Endothelial cell of umbilical vein (primary cell): ENCODE measurements at places on chromosomes 2 and 18. TPM values are rescaled to one million over a fixed set of nuclear protein-coding genes. Genes with fewer than 3 reads are reported as not detected.

Gene UGT1A8
- total RNA-seq = not detected in 2 replicates

Gene KCNG2
- total RNA-seq = not detected in 2 replicates

Gene ELOA2
- total RNA-seq = not detected in 2 replicates

Gene RAB6C
- total RNA-seq = not detected in 2 replicates

Gene DNAH7
- 0.05 and 0.24 TPM in 2 replicates for total RNA-seq

Gene RAB27B
- total RNA-seq = 0.09 TPM in 1 of 2 replicates, not detected in the other

Gene TSPYL6
- not detected in 2 replicates for total RNA-seq

Gene DCDC2C
- total RNA-seq = not detected in 2 replicates
